Muscle of leg (tissue), 16 donors: ENCODE measurements at places on chromosomes 7 and 10. TPM values are rescaled to one million over a fixed set of nuclear protein-coding genes. Genes with fewer than 3 reads are reported as not detected.

XRCC2 gene
- polyA plus RNA-seq: 3.2 TPM

TMEM270 gene
- not detected for polyA plus RNA-seq

SVIL gene
- polyA plus RNA-seq: 141 TPM

GRM3 gene
- 0.09 TPM for polyA plus RNA-seq

IGFBP3 gene
- polyA plus RNA-seq: 243 TPM
